HT-29 (cell line): ENCODE measurements at places on chromosomes 12 and 14.

- peak; percentile 8 for DNase-seq
Observed at GRCh38 chr12:83865431-83865830, 1047.2 kb downstream of the SLC6A15 start.

DNA sequence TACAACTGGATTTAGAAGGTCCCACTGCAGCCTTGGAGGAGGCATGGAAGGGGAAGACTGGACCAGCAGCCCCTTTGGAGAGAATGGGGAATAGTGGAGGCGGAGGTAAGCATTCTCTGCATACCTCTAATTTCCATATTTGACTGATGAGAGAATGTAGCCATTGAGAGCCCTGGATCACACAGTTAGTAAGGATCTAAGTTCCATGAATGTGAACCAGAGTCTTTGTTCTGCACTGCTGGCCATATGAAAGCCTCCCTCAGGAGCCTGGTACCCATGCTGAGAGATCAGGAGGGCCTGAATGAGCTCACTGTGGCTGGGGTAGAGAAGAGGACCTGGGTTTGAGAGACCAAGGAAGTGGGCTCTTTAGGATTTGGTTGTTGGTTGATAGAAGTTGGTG is 192.1 kb downstream of the TMEM132C start:
- DNase-seq, result no peak

DNA sequence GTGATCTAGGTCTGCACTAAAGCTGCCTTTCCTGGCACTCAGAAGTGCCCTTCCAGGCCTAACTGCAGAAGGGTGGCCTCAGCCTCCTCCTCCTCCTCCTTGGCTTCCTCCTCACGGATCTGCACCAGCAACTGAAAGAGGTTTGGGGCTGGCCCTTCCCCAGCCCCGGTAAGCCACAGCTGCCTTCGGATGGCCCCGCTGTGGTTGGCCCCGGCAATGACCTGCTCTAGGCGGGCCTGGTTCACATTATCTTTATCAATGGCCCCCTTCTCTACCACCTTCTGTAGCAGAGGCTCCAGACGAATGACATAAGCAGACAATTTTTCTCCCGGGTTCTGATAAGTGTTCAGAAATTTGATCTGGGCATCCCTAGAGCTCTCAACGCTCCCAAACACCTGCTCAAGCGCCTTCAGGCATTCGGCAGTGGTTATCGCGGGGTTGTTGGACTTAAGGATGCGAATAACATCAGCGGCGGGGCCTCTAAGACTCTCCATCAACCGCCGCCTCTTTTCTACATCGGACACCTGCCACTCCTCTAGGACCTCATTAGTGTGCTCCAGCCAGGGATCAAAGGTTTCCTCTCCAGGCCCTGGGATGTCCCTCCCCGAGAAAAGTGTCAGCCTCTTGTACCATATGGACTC is 1.5 kb downstream of the PNMA1 start:
- DNase-seq, result peak; percentile 39

- DNase-seq, result no peak
Observed at GRCh38 chr14:91957876-91958313, 10.4 kb upstream of the FBLN5 start.

DNA sequence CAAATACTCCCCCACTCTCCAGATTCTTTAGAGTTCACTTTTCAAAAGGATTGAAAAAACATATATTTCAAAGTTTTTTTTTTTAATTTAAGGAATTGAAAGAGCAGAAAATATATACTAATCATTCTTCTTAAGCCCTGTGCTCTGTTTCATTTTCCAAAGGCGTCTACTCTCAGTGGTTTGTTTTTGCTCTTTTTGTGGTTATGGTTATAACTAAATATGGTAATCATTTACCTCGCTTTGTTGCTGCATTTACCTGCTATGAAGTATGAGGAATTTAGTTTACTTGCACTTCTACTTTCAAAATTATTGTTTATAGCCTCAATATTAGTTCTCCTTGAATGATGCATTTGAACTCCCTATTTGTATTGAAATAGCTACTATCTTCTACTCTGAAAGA is 55.9 kb upstream of the LRRK2 start:
- DNase-seq, result no peak

DNA sequence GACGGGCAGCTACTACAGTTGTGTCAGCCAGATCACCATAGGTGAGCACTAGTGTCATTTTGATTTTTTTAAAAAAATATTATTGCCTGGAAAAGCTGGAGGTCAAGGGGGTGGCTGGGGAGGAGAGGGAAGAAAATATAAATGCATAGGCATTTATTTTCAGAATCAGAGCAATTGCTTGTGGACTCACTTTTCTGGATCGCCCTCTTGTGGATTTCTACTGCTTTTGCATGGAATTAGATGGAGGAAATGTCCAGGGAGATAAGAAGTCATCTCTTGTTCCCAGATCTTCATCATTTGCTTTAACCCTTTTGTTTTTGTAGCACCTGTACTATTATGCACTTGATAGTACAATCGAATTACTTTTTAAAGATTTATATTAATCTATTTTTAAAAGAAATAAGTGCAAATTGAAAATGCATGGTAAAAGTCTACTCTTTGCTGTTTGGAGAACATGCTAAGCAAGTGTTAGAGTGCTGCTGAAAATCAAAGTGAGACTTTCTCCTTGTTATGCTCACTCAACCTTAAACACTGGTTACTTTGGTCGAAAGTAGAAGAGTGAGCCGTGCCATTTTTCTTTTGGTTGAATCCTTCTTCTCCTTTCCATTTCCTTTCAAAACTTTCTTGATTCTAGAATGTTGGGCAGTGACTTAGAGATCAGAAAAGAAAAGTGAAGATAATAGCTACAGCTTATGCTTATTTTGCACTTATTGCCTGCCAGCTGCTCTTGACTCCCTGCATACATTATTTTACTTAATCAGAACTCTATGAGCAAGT is 60.6 kb upstream of the ANO4 start:
- peak; percentile 48 for DNase-seq

DNA sequence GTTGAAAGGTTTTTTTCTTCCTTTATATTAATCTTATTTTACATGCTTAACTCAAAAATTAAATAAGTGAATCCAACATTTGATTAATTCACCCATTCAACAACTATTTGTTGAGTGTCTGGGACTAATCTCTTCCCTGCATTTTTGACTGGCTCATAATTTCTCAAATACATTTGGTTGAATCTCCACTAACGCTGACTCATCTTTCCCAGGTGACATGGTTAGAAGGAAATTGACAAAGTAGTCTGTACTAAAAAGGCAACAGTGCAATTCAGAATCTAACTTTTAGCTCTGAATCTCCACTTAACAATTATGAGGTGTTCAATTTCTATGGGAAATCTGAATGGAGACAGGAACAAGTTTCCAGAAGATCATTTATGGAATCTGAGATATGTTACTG is 88.9 kb downstream of the LIN7A start:
- DNase-seq, result no peak

DNA sequence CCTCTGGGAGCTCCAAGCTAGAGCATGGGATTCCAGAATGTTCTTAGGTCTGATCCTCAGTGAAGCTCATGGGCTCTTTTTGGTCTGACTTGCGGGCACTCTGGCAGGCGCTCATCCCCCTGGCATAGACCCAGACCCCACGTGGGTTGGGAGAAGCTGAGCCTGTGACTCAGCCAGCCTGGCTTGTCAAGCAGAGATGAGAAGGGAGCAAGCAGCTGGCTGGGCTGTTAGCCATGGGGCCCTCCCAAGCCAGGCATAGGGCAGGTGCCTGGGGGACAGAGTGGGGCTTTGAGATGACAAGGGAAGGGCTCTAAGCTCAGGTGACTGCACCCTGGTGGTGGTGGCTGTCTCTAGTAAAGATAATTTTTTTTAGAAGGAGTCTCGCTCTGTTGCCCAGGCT is 80.3 kb upstream of the NOS1 start:
- no peak for DNase-seq

GRCh38 chr14:55288439-55288838 is 17.2 kb downstream of the FBXO34 start:
- DNase-seq, result no peak
